ENCODE measurements at places on chromosomes 11 and 22.

DNA sequence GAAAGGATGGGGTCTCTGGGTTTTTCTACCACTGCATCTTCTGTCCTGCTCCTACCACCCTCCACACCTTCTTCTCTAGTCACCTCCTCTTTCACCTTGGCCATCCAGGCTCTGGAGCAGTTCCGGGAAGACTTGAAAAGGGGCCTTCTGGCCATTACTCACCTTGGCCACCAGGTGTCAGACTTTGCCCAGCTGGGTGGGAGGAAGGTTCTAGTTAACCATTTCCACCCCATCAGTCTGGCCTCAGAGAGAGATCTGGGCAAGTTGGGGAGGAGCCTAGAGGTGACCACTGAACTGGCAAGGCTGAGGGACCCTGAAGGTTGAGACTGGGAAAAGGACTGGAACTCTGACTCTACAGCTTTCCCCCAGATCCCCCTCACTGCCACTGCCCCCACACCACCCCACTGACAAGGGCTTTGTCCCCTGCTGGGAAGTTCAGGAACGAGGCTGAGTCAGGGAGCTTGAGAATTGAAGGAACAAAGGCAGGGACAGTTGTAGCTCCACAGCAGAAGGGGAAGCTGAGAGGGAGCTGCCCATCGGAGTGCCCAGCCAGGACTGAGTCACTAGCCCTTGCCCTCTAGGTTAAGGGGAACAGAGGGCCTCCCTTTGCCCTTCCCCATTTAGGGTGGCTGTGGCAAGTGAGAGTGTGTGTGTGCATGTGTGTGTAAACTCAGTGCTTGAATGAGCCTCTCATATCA lies 3.7 kb upstream of the POLD4 start:
- DNase-seq: peak; percentile 65

- DNase-seq: no peak
Observed at GRCh38 chr11:72069787-72070251, 10.5 kb downstream of the NUMA1 start.

DNA sequence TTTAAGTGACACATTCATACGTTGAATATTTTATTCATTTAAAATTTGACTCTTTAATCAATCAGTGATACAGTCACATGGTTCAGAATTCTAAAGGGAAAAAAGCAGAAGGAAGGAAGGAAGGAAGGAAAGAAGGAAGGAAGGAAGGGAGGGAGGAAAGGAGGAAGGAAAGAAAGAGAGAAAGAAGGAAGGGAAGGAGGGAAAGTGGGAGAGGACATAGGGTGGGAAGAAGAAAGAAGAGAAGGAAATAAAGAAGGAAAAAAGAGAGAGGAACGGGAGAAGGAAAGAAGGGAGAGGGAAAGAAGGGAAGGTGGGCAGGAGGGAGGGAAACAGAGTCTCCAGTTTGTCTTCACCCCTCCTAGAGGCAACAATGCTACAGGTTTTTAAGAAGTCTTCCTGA lies 518.6 kb downstream of the MIAT start:
- no peak for DNase-seq

DNA sequence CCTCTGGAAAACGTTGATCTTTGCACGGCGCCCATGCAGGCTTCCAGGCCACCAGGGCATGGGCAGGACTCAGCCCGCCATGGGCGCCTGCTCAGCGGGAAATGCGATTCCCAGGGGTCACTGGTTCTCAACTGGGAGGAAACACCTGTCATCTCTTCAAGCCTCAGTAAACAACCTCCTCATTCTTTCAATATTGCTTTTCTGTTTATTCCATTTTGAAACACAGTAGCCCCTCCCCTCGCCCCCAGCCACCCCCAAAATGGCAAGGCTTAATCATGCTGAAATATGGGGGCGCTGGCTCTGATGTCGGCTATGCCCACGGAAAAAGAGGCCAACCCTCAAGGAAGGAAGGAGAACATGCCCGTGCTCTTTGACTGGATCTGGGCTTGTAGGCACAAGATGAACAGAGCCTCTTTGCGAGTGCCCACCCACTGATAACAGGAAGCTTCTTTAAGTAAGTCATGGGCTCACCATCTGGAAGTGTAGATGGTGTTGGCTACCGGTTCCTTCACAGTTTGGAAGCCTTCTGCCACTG lies 594 bp upstream of the POU2AF1 start:
- DNase-seq: no peak

DNA sequence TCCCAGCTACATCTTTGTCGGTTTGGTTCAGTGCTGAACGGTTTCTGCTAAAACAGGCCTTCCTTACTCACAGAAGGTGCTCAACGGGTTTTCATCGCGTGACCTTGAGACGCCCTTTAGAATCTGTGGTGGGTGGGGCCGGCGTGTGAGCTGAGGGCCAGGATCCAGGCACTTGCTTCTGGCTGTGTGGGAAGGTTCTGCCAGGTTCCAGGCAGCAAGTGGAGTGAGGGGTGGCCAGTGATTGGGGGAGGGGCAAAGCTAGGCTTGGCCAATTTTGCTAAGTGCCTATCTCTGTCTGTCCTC lies 35.2 kb downstream of the KCNJ4 start:
- no peak for DNase-seq

- DNase-seq: no peak
Observed at GRCh38 chr11:92276773-92277172, 52.2 kb downstream of the FAT3 start.

GRCh38 chr11:9568854-9569587 lies 4.4 kb upstream of the WEE1 start:
- DNase-seq: peak; percentile 38

DNA sequence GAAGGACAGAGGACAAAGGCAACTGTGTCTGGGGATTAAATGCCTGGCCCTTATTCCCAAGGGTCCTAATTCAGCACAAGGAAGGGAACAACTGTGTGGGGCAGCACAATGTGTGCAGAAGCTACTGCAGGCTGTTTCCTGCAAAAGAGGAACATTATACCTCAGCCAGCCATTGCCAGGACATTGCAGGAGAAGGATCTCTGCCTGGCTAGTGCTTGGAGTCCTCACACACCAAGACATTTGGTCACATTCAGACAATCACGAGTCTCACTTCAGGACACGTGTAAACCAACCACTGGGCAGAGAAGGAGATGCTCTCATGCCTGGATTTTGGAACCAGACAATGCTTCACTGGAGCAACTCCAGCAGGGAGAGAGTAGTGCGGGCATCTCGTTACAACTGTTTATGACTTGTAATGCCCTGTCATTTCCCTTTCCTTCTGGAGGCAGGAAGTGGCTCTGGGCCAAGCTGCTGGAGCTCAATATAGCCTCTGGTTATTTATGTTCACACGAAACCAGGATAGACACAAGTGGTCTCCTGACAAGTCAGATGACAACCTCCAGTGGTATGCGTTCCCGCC lies 23.9 kb upstream of the ZC3H12C start:
- peak; percentile 62 for DNase-seq

- DNase-seq: no peak
Observed at GRCh38 chr22:41217553-41218157, 12.5 kb downstream of the L3MBTL2 start.

GRCh38 chr22:17903564-17904295 lies 120.6 kb downstream of the MICAL3 start:
- DNase-seq: no peak

GRCh38 chr11:46948378-46949131 lies 12.0 kb downstream of the CSTPP1 start:
- peak; percentile 31 for DNase-seq

GRCh38 chr11:130237282-130238006 lies 77.3 kb downstream of the ZBTB44 start:
- DNase-seq: no peak

- DNase-seq: no peak
Observed at GRCh38 chr11:70682056-70682455, 283.7 kb downstream of the CTTN start.

- no peak for DNase-seq
Observed at GRCh38 chr11:38005597-38005996, 1407.6 kb upstream of the RAG2 start.

DNA sequence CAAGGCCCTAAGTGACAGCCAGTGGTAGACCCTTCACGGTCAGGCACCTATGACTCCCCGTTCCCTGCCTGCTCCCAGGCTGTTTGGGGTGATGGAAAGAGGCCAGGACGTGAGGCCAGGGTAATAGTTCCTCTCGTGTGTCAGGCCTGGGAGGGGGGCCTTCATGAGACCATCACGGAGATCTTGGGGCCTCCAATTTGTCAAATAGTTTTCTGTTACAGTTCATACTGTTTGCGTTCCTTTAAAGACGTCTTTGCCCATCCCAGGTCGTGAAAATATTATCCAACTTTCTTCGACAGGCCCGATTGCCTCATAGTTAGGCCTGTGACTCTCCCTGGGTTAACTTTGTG lies 62.2 kb upstream of the KCNQ1OT1 start:
- DNase-seq: no peak

- no peak for DNase-seq
Observed at GRCh38 chr22:50528682-50529415, 963 bp downstream of the TYMP start.

GRCh38 chr11:4125141-4125540 lies 30.5 kb downstream of the RRM1 start:
- no peak for DNase-seq

DNA sequence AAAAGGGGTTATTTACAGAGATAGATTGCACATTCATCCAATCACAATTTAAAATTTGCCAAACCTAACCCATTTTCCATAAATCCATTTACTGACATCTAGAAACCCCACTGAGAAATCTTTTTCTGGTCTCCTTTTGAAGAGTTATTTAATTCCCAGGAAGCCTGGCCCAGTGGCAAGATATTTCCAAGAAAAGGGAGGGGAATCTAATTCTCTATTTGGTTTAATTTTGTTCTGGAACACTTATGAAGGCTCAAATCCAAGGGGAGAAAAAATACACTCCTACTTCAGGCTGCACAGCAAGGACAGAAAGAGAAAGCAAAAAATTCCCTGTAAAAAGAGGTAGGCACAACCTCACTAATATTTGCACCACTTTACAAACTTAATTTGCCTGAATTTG lies 88.2 kb upstream of the LDLRAD3 start:
- no peak for DNase-seq

DNA sequence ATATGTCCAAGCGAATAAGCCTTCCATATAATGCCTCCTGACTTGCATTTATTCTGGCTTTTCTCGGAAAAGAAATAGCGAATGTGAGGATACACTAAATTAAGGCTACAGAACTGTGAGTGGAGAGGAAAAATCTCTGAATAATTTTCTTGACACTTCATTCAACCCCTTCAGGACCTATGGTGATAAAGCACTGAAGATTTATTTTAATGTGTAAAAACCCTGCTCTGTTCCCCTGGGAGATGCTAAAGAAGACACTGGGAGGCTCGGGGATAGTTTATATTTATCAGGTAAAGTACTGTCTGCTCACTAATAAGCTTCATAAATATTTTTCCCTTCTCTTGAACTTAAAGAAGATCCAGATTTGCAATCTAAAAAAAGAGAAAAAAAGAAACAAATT lies 895.8 kb downstream of the OPCML start:
- DNase-seq: no peak

- DNase-seq: no peak
Observed at GRCh38 chr11:112159098-112160065, 4.5 kb downstream of the IL18 start.

Data from NCI-H2081 (cell line).